Left forelimb (tissue), 1 donor: ENCODE measurements at places on chromosomes 12 and 14.

DNA sequence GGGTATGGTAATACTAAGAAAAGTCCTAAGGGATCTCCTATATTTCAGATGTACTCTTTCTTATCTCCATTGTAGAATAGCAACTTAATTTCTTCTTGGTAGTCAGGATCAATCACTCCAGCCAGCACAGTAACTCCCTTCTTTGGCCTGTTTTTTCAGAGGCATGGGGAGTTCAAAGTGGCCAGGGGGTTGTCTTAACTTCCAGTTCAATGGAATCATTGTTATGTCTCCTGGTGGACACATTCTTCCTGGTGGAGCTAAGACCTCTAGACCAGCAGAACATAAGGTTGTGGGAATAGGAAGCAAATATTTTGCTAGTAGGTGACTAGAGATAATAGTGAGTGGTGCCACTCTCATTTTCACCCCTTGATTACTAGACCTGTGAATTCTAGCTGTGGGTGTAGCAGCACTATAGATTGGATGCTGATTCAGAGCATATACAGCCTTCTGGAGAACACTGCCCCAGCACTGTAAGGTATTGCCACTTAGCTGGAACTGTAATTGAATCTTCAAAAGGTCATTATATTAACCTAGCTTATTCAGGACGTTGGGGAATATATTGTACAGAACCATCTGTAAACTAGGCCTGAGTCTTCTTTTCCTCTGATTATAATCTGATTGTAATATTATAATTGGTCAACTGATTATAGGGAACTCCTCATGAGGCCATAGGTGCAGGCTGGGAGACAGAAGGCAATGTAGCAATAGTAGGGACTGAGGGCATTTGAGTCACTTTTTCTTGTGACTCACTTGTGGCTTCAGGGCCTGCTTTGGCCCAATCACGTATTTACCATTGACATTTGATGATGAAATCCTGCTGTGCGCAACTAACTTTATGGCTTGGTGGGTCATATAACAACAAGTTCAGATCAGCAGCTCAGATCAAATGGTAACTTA, 60.2 kb upstream of the ATP2B1 start:
- no peak for DNase-seq

DNA sequence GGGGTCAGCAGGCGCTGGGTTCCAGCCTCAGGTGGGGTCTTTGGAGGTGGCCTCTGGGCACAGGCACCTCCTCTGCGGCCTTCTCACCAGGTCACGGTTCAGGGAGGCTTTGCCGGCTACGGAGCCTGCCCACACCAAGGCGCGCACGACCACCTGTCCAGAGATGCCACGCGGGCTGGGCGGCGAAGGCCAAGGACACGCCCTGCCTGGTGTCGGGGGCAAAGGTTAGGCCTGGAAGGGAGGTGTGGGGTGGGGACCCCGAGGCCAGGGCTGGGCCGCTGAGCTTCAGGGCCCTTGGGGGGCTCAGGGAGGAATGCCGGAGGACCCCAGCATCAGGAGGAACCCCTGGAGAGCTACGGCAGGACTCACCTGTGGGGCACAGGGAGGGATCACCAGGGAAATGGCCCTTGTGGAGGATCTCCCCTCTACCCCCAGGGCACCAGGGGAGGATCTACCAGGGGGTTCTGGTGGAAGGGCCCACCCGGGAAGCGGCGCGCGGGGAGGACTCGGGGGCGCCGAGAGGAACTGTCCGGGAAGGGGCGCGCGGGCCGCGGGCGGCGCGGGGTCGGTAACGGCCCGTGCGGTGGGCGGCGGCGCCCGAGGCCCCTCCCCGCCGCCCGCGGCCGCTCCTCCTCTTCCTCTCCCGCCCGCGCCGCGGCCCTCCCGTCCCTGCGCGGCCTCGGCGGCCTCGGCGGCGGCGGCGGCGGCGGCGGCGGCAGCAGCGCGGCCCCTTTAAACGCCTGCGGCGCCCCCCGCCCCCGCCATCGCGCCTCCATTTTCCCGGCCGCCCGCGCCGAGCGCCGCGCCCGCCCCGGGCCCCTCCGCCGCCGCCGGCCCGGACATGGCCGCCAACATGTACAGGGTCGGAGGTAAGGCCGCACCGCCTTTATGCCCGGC, at the start of gene MTA1:
MTA1 (plus strand) TSS at position 633 of the 897 bp plus-strand sequence; CDS start at position 842, 209 bp downstream.
- DNase-seq, result peak; percentile 68

DNA sequence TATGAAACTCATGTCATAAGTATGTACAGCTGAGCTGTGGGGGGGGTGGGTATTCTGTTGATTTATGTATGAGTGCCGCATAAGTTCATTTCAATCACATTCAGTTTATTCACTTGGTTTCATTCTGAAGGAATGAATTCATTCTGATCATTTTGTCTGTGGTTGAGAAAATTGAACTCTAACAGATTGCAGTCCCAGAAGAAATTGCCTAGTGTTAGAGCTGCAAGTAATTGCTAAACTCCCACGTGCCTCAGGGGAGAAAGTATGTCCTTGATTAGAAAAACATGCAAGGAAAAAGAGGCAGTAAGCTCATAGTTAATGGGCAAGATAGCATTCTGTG, 442.4 kb upstream of the MGAT4C start:
- no peak for DNase-seq

- no peak for DNase-seq
Observed at GRCh38 chr12:59010941-59011340, 90.6 kb upstream of the LRIG3 start.

DNA sequence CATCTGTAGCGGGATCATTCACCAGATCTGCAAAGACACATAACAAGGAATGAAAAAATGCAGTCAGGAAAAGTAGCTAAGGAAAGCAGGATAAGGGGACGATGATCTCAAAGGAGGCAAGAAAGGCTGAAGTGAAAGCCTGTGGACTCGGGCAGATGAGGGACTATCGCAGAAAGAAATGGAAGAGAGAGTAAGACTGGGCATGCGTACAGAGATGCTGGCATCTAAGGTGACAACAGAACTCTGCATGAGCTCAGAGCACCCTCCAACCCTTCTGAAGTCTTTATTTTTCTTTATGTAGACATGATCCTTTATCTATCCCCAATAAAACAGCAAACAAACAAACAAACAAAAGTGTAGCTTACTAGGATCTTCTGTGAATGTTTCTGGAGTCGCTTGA, 7.2 kb downstream of the MFAP5 start:
- DNase-seq, result no peak

- no peak for DNase-seq
Observed at GRCh38 chr14:94381149-94382030, 7.0 kb downstream of the SERPINA1 start.
